Stimulated activated CD4-positive, alpha-beta T cell treated with anti-CD3 and anti-CD28 coated beads, Interleukin-12 subunit alpha, Interleukin-12 subunit beta, amount 100 ng/mL, for 48 hours (primary cell): ENCODE measurements at places on chromosomes 5 and 9.

DNA sequence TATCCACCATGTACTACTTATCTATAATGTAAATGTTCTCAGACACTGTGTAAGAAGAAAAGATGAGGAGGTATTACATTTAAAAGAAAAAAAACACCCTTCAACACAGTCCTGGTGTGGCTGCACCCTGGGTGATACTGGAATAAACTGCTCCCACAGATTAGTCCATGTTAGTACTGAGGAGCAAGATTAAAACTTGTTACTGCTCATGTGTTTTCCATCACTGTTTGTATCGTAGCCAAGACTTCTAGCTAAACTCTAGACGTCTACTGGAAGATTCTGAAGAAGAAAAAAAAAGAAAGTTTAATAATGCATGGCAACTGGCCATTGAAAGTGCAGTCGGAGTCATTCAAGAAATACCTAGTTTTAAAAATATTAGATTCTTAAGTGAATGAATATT, at the start of gene ASPN:
Gene ASPN (minus strand): TSS at position 178 of the 400 bp plus-strand sequence.
- DNase-seq: no peak

GRCh38 chr9:91023741-91024140, 222.1 kb downstream of the SYK start:
- DNase-seq: no peak

GRCh38 chr9:91474656-91475055, 51.0 kb upstream of the NFIL3 start:
- no peak for DNase-seq

DNA sequence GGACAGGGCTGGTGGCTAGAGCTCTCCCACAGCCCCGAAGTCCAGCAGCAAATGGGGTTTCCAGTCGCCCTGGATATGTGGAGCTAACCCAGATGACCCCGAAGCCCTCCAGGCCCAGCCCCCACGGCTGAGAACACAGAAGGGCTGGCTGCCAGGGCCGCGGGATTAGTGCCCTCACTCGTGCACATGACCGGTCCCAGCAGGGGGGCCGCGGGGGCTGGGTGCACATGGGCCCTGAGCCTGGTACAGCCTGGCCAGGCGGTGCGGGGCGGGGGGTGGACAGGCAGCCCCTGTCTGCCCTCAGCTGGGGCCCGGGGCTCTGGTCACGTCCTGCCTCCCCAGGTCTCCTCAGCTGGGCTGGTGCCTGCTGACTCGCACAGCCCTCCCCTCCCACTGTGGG, 5.9 kb downstream of the SSNA1 start:
- no peak for DNase-seq

DNA sequence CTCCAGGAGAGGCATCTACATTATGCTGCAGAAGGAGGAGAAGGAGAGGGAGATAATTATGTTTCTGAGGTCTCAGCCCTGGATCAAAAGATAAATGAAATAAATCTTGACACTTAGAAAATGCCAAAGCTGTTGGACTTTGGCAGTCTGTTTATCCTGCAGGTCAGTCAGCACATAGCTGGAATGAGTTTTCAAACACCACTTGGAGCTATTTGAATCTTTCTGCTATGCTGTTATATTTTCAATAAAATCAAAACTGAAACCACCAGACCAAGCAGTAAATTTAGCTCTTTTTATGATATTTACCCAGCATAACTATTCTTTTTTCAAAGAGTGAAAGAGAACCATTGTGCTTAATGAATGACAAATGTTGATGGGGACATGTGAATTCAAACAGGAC, 505.1 kb upstream of the ITGA1 start:
- no peak for DNase-seq

- no peak for DNase-seq
These were observed 10.0 kb downstream of the CRB2 start for GRCh38 chr9:123365881-123366528.

DNA sequence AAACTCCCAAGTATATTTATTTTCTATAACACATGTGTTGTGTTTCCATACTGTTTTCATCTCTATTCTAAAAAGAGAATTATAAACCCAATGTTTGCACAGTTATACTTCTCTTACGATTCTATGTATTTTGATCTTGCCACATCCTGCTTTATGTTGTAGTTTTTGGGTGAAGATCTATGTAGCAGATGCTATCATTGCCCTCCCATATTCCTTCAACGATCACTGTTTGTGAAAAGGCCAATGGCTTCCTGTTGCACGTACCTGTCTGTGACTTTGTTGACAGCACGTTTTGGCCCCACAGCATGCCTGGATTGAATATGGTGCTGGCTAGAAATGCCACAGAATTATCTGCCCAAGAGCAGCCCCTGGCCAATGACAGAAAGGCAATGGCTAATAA, 254.5 kb upstream of the EFNA5 start:
- no peak for DNase-seq

DNA sequence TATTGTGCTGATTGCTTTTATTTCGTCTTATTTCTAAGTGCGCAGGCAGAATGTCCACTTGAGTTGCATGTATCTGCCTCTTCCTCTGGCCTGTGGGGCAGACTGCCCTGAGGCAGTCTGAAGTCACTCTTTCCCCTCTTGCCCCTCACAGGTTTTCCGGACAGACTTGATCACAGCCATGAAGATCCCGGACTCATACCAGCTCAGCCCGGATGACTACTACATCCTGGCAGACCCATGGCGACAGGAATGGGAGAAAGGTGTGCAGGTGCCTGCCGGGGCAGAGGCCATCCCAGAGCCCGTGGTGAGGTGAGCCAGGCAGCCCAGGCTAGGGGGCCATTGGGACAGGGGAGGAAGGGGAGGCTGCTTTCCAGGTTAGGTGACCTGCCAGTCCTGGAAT, 26.4 kb downstream of the JADE2 start:
- no peak for DNase-seq

DNA sequence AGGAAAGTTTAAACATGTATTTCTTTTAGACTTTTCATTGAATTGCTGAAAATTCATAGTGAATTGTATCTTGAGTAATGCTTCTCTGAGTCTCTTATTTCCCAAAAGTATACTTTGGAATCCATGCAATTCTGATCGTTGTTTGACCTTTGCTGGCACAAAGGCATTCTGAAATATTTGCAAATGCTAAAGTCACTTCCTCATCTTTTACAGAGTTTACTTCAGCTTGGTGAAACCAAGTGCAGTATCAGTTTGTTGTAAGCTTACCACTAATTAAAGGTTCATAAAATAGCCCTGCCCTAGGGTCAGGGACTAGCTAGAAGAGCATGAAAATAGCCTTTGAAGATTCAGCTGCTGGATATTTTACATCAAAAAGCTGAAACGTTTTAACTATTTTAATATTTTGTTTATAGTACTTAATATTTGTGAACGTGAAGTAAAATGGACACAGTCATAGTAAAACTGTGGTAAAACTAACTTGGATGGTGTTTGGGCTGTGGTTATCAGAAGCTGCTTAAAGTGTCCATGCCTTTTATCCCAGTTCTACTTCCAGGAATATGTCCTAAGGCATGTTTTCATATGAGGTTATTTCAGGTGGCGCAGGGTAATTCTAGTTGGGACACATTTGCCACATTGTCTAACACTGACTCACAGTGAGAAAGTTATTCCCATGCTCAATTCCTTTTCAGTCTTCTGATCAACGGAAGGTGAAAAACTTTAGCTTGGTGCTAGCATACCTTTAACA, 45.3 kb downstream of the SLC22A5 start:
- no peak for DNase-seq

DNA sequence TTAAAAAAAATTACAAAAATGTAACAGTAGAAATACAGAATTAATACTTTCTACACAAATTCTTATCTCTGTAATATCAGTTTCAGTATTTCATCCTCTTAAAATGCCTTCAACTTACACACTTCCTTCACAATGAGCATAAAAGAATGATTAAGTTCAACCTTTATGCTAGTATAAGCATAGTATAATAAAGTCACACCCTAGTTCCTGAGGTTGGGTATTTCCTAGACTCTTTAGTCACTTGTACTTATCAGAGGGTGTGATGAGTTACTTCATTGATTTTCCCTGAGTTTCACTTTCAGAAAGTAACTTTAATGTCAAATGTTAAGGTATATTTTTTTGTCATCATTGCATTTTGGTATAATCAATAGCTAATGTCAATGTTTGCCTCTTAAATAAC, 302.4 kb downstream of the PDE4D start:
- DNase-seq: no peak

- DNase-seq: no peak
These were observed 31.9 kb downstream of the NEUROG1 start for GRCh38 chr5:135503871-135504270.

- DNase-seq: no peak
These were observed at the start of gene NXNL2 for GRCh38 chr9:88534456-88535225. Gene NXNL2, plus strand, starts transcription at chr9:88535178. Its CDS starts 257 bp downstream, at chr9:88535435.

GRCh38 chr9:8014997-8015682, 215.6 kb upstream of the DMAC1 start:
- DNase-seq: no peak

GRCh38 chr5:162852134-162852533, 585.3 kb upstream of the CCNG1 start:
- no peak for DNase-seq

DNA sequence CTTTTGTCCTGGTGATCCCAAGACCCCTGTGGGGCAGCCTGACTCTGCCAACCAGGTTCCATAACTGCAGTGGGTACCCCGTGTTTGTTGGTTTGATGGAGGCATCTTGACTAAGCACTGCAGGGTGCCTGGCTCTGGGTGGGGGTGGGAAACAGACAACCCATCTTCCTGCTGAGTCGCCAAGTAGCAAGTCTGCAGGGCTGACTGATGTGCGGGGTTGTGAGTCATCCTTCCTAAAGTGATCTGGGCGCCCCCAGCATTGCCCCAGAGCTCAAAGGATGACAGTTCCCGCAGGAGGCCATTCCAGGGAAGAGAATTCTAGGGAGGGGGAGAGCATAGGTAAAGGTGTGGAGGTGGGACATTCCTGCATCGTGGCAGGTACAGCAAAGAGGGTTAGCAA, 23.5 kb downstream of the DAB2IP start:
- no peak for DNase-seq
